OCI-LY7 (cell line): ENCODE measurements at places on chromosomes 5 and 9.

DNA sequence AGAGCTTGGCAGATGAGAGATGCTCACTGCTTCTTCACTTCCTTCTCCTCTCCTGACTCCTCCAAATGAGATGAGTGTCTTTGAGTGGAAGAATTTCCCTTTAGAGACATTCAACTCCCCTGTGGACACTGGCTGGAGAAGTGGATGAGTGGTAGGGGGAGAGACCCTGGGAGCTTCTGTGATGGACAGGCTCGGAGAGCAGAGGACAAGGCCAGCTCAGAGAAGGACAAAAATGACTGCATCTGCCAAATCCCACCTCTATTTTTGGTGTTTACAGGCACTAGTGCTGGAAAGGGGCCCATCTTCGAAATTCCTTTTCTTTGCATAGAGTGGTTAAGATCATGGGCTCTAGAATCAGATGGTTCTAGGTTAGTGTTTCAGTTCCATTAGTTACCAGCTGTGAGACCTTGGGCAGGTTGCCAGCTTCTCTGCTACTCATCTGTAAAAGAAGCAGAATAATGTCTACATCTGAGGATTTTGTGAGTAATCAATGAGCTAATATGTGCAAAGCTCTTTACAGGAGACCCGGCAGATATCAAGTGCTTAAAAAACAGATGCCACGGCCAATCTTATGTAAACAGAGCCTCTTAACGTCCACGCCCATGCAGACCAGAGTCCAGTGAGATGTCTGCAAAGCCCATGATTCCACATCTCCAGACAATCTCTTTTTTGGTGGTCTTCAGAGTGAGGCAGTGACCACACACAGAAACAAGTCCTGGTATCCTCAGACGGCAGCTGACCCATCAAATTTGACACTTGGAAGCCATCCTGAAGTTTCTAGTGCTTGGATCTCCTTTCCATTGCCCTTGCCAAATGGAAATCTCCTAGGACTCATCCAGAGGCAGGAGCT, 13.6 kb upstream of the COL27A1 start:
- DNase-seq: no peak

DNA sequence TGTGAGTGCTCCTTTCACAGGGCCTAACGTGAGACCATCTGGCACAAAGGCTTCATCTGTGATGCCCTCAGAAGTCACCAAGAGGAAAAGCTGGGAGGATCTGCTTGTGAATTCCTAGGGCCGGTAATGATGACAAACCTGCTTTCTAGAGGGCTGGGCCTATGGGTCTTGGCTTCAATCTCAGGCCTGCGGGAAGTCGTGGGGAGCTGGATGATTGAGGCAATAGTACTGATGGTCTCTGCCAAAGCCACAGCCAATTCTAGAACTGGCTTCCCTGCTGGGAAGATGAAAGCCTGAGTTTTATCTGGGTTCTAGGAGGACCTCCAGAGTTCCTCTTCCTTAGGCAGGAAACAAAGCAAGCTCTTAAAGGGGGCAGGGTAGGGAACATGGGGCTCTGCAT, 102.7 kb downstream of the TMEM215 start:
- no peak for DNase-seq

GRCh38 chr5:2110137-2110933, 227.6 kb upstream of the IRX4 start:
- DNase-seq: no peak

- DNase-seq: no peak
Observed at GRCh38 chr9:83012168-83012921, 50.6 kb downstream of the RASEF start.

- no peak for DNase-seq
Observed at GRCh38 chr9:98182069-98182820, 10.2 kb downstream of the CORO2A start.

GRCh38 chr9:75147638-75148037, 59.3 kb downstream of the OSTF1 start:
- DNase-seq: no peak

DNA sequence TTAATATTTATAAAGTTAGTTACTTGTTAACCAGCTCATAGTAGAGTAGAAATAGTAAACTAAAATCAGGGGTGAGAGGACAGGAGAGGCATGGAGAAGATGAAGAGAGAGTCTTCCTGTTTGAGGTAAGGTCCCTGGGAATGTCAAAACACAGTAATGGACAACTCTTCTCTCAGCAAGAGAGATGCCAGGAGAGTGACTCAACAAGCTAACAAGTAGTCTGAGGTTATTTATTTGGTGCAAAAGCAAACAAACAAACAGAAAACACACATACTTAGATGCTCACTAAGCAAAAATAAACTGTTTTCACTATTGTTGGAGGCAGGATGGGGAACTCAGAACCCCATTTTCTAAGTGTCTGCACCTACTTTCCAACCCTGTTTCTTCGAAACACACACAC, 333.2 kb upstream of the RFX3 start:
- DNase-seq: no peak

DNA sequence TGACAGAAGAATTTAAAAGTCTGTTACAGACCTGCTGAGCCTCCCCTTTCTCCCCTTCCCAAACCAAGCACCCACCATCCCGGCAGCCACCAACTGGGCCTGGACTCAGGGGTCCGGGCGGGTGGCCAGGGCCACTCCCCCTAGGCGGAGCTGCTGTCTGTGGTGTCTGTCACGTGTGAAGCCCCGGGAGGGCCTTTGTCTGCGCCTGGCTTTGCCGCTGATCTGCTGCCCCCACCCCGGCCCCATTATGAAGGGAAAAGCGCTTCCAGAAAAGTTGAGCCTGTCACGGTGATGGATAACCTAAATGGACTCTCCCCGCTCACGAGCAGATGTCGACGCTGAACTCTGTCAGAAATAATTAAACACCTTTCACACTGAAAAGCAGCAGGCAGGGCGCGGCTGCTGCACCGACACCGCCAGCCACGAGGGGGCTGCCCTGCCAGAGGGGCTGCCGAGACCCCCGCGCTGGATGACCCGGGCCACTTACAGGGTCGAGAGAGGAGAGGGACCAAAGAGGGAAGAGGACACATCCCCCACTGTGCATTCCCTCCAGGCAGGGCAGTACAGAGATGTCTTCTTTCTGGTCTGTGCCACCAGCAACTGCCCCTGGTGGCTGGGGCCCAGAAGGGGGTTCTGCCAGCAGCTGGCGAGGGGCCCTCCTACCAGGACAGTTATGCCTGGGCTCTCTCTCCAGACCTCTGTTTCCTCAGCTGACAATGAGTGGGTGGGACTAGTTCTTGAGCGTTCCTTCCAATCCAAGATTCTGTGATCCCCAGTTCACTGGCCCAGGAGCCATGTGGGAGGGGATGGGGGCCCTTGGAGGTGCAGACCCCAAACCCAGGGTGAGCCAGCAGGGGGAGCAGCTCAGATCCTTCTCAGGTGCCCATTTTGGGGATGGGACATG, 36.0 kb upstream of the BARHL1 start:
- peak; percentile 46 for DNase-seq

GRCh38 chr5:159258361-159258760, 4.7 kb upstream of the UBLCP1 start:
- DNase-seq: no peak

- DNase-seq: no peak
Observed at GRCh38 chr9:129280236-129280622, 102.2 kb upstream of the IER5L start.

DNA sequence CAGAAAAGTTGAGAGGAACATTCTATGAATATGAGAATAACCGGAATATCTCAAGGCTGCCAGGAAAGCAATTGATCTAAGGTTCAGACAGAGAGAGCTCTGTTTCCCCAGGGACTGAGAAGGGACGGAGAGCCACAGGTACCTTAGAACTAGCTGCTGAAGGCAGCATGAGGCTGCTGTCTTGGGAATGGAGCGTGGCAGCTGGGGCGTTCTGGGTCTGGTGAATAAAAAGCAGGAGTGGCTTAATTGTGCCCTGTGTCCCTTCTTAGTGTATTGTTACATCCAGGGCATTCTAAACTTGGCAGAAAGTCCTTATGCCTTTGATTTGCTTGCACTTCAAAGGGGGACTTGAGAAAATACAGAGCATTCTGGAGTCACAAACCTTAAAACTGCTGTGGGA, 434.5 kb downstream of the KDM4C start:
- no peak for DNase-seq

- no peak for DNase-seq
Observed at GRCh38 chr9:105142406-105143135, 101.9 kb upstream of the SLC44A1 start.

GRCh38 chr9:92962846-92963245, 15.5 kb downstream of the FGD3 start:
- no peak for DNase-seq

DNA sequence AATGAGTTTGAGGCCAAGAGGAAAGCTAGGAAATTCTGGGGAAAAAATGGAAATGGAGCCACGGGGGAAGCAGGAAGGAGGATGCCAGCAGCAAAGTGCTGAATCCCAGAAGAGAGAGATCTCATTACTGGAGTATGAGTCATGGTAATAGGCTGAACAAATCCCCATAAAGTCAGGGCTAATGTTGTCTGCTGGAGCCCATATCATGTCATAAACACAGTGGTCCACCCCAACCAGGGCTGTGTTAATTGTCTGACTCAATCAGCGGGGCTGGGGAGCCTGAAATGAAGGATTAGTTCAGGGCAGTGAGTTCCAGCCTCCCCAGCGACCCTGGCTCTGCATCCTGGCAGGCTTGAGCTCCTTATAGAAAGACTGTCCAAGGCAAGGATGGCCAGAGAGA, 68.8 kb downstream of the TLR4 start:
- DNase-seq: no peak
